Hepatocyte (in vitro differentiated cells): ENCODE measurements at places on chromosomes 6 and 20. TPM values are rescaled to one million over a fixed set of nuclear protein-coding genes. Genes with fewer than 3 reads are reported as not detected.
A peak's percentile ranks its signal among the peaks of the same experiment; 100 is the strongest.

DNA sequence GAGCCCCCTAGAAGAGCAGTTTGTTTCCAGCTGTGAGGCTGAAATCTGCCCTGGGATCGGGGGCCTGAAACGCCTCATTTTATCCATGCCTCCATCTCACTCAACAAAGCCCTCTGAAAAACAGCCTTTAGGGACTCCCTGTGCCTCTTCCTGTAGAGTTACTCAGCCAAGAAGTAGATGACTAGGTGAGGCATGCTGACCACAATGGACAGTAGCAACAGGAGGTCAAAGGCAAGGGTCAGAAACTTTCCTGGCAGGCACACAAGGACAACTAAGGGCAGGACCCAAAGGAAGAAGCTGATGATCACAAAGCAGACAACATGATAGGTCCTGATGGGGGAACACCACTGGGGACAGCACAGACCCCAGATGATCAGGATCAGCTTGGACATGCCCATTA lies 12.8 kb downstream of the MAS1L start:
- no peak for DNase-seq

GRCh38 chr6:100987556-100987955 lies 106.4 kb upstream of the ASCC3 start:
- DNase-seq = no peak

Gene LRRC73
- 0.28 TPM in 1 of 2 replicates, not detected in the other for total RNA-seq

- DNase-seq = no peak
Measured at GRCh38 chr6:118652051-118652615, 742 bp upstream of the CEP85L start.

Gene PNLDC1
- total RNA-seq = not detected in 2 replicates

Gene LINC00237
- not detected in 2 replicates for total RNA-seq

DNA sequence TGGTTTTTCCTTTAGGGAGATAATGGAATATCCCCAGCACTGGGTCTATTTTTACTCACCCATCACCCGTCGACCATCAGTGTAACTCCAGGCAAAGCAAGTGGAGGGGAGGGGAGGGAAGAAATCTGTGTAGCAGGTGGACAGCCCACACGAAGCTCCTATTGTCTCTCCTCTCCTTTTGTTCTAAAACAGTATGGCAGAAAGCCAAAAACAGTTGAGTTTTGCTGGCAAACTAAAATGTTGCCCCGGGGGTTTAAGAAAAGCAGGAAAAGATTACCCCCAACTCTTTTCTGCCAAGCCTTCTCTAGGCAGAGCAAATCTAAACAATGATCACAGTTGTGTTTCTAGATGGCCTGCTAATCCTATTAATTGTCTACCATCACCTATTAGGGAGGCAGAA lies 89.7 kb downstream of the PREP start:
- no peak for DNase-seq

- DNase-seq = no peak
Measured at GRCh38 chr6:124496334-124496733, 465.9 kb upstream of the RNF217 start.

GRCh38 chr6:45148278-45148677 lies 179.9 kb upstream of the RUNX2 start:
- no peak for DNase-seq

- no peak for DNase-seq
Measured at GRCh38 chr6:84779380-84779779, 15.0 kb upstream of the TBX18 start.

Gene PSORS1C1
- 0.80 and 1.4 TPM in 2 replicates for total RNA-seq

- DNase-seq = no peak
Measured at GRCh38 chr6:13687917-13688351, 23.7 kb downstream of the RANBP9 start.

GRCh38 chr6:123804014-123804786 lies 535 bp downstream of the NKAIN2 start:
- no peak for DNase-seq

GRCh38 chr6:11428371-11428770 lies 109.2 kb upstream of the TMEM170B start:
- DNase-seq = no peak

Gene MICB
- total RNA-seq = 0.40 and 0.67 TPM in 2 replicates

- peak; percentile 79 for DNase-seq
Measured at GRCh38 chr20:31833130-31833930, 12.1 kb downstream of the FOXS1 start.

Gene HLA-F
- 7.8 and 8.8 TPM in 2 replicates for total RNA-seq

Gene HSPA1L
- total RNA-seq = 1.4 and 2.2 TPM in 2 replicates

DNA sequence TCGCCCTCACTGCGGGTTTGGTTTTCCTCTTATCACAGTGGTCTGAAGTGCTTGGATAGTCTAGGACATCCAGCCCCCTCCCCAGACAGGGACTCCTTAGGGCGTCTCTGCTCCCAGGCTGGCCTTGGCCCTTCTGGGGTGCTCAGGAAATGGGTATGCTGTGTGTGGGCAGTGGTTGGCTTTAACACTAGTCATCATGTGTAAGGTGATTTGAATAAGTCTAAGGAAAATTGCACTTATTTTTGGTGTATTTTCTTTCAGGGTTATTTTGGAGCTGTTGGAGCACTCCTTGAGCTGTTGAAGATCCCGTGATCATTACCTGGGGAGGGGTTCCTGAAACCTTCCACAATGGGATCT lies 33.8 kb downstream of the PANK2 start:
- no peak for DNase-seq

DNA sequence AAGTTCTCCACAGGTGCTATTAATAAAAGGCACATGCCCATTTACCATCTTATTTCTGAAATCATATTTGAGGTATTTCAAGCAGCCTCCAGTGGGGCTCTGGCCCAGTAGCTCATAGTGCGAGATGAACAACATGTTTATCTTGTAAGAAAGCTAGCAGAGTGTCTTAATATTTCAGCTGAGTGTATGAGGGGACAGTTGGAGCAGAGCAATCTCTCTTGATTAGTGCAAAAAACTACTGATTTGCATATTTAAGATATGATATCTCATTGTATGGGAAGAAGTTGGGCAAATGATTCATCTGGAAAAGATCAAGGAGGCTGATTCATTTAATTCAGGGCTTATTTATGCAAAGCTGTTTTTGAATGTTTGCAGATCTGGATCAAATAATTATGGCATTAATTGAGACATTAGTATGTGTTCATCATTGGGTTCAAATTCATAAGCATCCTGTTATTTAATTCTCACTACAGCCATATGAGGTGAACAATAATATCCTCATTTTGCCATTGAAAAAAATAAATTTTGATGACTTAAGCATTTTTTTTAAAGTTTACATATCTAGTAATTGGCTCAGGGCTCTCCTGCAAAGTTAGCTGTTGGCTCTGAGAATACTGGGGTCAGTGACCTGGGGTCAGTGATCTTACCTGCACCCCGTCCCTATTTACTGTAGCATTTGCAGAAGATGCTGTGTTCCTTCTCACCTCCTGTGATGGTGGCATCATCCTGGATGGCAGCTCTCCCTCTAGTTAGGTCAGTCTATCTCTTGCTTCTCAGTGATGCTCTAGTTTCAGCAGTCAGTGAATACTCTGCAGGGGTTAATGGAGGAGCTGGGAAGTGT lies 24.1 kb upstream of the GCLC start:
- DNase-seq = no peak

DNA sequence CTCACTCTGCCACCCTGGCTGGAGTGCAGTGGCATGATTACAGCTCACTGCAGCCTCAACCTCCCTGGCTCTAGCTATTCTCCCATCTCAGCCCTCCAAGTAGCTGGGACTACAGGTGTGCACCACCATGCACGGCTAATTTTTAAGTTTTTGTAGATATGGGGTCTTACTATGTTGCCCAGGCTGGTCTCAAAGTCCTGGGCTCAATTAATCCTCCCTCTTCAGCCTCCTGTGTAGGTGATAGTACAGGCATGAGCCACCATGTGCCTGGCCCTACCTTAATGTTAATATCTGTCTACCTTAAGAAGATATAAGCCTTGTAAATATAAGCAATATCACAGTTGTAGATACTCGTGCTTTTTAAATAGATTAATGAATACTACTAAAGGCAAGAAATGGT lies 16.7 kb downstream of the EEF1A1 start:
- no peak for DNase-seq

Gene KCNK16
- total RNA-seq = not detected in 2 replicates

- no peak for DNase-seq
Measured at GRCh38 chr6:48996461-48997119, 466.5 kb downstream of the MMUT start.

- DNase-seq = no peak
Measured at GRCh38 chr20:6040958-6041807, 12.7 kb downstream of the LRRN4 start.

DNA sequence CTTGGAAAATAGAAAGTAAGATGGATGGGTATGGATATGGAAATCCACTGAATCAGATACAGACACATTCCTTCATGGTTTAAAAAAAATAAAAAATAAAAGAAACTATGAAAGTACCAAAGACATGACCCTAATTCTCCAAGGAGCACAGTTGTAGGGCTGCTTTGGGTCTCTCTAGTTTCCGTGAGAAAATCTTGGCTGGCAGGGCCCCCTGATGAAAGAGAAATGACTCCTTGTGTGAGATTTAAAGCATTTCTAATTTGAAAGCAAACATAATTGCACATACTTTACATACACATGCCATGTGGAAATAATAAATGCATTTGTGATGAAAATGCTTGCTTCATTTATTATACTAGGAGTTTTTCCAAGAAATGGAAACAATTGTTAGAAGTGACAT lies 593.9 kb upstream of the BTBD3 start:
- no peak for DNase-seq

DNA sequence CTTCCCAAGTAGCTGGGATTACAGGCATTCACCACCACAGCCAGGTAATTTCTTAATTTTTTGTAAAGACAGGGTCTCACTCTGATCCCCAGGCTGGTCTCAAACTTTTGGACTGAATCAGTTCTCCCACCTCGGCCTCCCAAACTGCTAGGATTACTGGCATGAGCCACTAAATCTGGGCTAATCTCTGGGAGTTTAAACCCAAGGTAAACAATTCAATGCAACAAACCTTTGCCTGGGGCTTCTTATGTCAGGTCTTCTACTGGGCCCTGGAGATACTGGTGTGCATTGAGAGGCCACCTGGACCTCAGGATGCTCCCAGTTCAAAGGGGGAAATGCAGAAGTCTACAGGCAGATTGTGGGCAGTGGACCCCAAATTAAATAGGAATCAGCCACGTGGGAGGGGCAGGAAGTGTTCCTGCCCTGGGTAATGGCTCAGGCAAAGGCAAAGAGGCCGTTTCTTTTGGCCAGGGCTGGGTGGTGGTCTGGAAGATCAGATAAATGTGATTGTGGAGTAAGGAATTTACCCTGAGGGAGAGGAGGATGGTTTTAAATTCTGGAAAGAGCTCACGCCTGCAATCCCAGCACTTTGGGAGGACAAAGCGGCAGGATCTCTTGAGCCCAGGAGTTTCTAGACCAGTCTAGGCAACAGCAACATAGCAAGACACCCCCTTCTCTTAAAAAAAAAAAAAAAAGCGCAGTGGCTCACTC lies 1.3 kb upstream of the MYBL2 start:
- DNase-seq = no peak

- no peak for DNase-seq
Measured at GRCh38 chr20:18796282-18796833, 17.2 kb upstream of the SCP2D1 start.

DNA sequence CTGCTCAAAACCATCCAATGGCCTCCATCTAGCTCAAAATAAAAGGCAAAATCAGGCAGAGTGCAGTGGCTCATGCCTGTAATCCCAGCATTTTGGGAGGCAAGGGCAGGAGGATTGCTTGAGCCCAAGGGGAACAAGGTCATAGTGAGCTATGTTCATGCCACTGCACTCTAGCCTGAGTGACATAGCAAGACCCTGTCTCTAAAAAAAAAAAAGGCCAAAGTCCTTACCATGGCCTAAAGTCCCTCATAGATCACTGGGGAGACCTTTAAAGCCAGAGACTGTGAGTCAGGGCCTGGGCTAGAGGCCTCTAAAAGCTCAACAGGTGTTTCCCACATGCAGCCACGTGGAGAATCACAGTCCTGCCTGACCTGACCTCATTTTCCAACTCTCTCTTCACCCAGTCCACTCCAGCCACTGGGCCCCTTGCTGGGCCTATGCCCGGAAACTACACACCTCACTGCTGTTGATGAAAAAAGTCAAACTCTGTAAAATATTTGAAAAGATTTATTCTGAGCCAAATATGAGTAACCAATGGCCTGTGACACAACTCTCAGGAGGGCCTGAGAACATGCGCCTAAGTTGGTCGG lies 28.2 kb upstream of the TAB2 start:
- no peak for DNase-seq

Gene PRSS16
- total RNA-seq = 9.9 and 11.2 TPM in 2 replicates

Gene RCAN2
- total RNA-seq = 6.6 TPM in 2 replicates

DNA sequence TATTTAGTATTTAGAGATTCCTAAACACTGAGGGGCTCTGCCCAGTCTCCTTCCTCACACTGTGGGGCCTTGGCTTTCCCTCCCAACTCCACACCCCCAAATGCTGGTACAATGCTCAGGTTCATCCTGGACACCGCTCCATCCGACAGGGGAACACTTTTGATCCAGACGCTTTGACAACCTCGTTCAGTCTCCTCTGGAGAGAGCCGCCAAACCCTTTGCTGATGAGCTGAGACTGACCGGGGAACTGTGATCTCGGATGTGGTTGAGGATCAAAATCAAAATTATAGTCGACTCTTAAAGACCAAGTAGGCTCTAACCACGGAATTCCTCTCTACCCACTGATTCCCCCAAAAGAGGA lies 38.8 kb upstream of the HLA-E start:
- DNase-seq = no peak

Gene RGS17
- total RNA-seq = 0.24 and 0.97 TPM in 2 replicates

DNA sequence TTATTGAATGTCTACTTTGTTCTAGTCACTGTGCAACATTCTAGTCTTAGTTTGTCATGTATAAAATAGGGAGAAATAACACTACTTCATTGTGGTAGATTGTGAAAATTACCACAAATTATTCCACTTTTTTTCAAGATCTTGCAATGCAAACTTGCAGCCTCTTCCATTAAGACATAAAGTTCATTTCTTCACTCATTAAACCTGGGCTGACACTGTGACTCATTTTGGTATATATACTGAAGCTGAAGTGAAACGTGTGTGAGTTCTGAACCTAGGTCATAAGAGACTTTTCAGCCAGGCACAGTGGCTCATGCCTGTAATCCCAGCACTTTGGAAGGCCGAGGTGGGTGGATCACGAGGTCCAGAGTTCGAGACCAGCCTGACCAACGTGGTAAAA lies 329.0 kb downstream of the BCKDHB start:
- no peak for DNase-seq

GRCh38 chr6:142676027-142676443 lies 268.9 kb downstream of the HIVEP2 start:
- DNase-seq = no peak

DNA sequence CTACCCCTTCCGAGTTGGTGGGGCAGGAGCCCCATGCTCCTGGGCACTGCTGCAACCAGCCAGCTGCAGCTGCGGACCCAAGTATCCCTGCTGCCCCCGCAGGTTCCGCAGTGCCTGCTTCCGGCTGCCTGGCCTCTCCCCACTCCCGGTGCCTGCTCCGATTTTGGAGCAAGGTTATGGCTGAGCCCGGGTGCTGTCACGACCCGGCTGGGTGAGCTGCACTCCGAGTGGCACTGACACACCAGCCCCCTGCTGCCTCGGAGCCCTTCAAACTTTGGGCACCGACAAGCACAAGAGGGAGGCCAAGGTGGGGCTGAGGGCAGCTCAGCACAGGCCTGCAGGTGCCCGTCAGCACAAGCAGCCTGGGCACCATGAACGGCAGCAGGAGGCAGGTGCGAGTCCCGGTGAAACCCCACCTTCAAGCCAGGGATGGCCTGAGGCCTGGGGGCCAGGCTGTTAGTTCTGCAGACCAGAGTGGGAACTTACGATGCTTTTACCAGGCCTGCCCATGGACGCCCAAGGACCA lies 25.9 kb upstream of the HACE1 start:
- no peak for DNase-seq

- peak; percentile 80 for DNase-seq
Measured at GRCh38 chr6:149934249-149935156, 7.3 kb upstream of the ULBP2 start.

GRCh38 chr20:6780433-6781190 lies 13.1 kb downstream of the BMP2 start:
- DNase-seq = no peak
